ENCODE measurements at places on chromosomes 1 and 21. TPM values are rescaled to one million over a fixed set of nuclear protein-coding genes. Genes with fewer than 3 reads are reported as not detected.

DNA sequence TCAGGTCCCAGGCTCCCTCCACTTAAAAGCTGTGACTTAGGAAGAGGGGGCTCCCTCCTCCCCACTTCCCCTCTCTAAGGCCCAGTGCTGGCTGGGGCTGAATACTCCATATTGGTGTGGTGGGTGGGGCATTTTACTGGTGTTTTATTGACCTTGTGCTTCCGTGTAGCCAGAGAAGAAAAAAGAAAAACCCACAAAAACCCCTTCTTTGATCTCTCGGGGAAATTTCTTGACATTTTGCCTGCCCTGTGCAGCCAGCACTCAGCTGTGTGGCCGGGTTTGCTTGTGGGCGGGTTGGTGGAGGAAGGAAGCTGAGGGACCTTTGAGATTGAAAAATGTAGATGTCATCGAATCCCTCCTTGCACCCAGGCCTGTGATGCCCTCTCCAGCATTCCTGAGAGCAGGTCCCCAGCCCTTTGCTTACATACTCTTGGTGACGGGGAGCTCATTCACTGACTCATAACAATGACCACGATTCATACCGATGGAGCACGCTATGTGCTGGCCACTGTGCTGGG is 24.8 kb downstream of the TNFRSF8 start:
- peaks cover 50% of the 10 kb centered on the region for H3K36me3 ChIP-seq
- H3K27ac ChIP-seq = peak overlapping the region; percentile 90
- no peaks in the 10 kb centered on the region for H3K27me3 ChIP-seq

GRCh38 chr21:17590430-17590829 is 22.3 kb downstream of the BTG3 start:
- peaks cover 21% of the 10 kb centered on the region for H3K36me3 ChIP-seq
- no peak overlapping the region for H3K27ac ChIP-seq
- H3K4me3 ChIP-seq = no peak overlapping the region
- DNase-seq = no peak
- H3K27me3 ChIP-seq = peaks cover 1% of the 10 kb centered on the region

GRCh38 chr1:196180847-196181593 is 427.2 kb downstream of the KCNT2 start:
- H3K4me3 ChIP-seq = no peak overlapping the region
- DNase-seq = no peak
- no peaks in the 10 kb centered on the region for H3K27me3 ChIP-seq
- H3K4me1 ChIP-seq = no peaks in the 10 kb centered on the region
- H3K36me3 ChIP-seq = no peaks in the 10 kb centered on the region
- H3K27ac ChIP-seq = no peak overlapping the region

DNA sequence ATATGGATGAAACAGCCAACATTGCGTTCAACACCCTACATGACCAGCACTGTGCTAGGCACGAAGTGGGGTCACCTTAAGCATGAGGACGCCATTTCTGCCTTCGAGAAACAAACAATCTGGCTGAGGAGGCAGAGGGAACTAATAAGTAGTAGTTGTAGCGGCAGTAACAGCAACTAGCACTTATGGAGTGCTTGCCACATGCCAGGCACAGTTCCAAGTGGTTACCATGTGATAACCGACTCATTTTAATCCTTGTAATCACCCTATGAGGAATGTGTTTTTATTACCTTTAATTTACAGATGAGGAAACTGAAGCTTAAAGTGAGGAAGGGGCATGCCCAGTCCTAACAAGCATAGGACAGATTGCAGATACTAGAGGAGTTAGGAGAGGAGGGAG is 33.7 kb downstream of the KCND3 start:
- H3K27me3 ChIP-seq = peaks cover 19% of the 10 kb centered on the region
- no peaks in the 10 kb centered on the region for H3K36me3 ChIP-seq
- H3K4me1 ChIP-seq = no peaks in the 10 kb centered on the region
- no peak for DNase-seq
- no peak overlapping the region for H3K27ac ChIP-seq
- no peak overlapping the region for H3K4me3 ChIP-seq

Gene ADGRL2
- not detected for total RNA-seq

DNA sequence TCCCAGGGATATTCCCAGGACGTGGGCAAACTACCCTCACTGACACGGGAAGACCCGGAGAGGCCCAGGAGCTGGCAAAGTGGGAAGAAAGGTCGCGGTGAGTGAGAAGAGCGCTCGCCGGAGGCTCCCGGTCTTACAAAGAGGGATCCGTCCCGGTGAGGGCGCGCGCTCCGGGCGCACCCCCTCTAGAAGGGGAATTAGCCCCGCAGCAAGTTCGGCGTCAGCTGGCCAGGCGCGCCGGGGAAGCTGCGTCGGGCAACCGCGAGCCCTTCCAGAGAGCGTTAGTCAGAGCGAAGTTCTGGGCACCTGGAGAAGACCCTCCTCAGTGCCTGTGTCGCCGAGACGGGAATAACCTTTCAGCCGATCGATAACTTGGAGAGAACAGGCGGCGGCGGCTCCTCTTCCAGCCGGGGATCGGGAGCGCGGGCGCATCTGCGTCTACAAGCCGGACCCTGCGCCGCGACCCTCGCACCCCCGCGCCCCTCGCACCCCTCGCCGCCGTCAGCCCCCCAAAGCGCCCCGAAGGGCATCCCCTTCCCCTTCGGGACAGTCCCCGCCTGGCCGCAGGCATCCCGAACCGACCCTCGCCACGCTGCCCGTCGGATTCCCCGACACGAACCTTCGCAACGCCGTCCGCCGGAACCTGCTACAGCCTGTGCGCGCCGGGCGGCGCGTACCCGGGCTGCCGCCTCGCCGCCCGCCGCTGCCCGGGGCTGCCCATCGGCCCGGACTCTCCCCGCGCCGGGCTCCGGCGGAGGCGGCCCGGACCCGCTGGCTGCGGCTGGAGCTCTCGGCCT is 485 bp downstream of the SIPA1L2 start:
- H3K36me3 ChIP-seq = no peaks in the 10 kb centered on the region
- H3K4me1 ChIP-seq = peaks cover 42% of the 10 kb centered on the region
- DNase-seq = peak; percentile 39

All from activated CD4-positive, alpha-beta memory T cell treated with anti-CD3 and anti-CD28 coated beads for 36 hours (primary cell).